NAMALWA (cell line): ENCODE measurements at places on chromosomes 12 and 14.

- peak; percentile 100 for DNase-seq
Observed at GRCh38 chr12:8026291-8026900, 6.1 kb upstream of the FOXJ2 start.

DNA sequence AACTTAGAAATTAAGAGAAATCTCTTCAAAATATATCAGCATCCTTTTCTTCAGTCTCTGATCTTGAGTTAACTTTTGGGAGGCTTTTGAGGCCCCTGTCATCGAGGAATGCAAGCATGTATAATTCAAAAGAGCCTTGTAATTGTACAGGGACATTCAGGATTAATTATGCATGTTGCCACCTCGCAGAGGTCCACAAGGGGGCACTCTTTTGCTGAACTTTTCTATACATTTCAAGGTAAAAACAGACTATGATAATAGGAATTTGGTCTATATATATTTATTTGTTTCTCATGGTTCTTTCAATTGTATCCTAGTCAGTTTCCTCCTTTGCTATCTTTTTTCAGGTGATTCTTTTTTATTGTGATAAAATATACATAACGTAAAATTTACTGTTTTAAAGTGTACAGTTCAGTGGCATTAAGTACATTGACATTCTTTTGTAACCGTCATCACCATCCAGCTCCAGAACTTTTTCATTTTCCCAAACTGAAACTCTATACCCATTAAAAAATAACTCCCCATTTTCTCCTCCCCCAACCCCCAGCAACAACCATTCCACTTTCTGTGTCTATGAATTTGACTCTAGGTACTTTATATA is 47.0 kb upstream of the SLC2A13 start:
- DNase-seq, result peak; percentile 70

DNA sequence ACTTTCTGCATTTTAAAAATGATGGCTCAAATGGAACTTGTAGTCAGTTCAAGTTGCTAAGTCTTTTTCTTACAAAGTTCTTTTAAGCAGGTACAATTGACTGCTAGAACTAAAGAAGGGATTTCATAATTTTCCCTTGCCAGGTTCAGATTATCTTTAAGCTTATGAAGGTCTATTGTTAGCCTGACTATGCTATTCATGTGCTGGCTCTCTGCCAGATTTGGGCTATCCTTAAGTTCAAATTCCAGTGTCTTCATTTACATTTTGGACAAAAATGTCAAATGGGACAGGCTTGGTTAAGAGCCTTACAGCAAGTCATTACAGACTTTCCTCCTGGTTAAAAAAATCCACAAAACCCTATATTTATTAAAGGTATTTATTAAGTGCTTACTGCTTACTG is 42.3 kb downstream of the INSM2 start:
- no peak for DNase-seq

- DNase-seq, result no peak
Observed at GRCh38 chr14:102277874-102278630, 26.9 kb downstream of the MOK start.

DNA sequence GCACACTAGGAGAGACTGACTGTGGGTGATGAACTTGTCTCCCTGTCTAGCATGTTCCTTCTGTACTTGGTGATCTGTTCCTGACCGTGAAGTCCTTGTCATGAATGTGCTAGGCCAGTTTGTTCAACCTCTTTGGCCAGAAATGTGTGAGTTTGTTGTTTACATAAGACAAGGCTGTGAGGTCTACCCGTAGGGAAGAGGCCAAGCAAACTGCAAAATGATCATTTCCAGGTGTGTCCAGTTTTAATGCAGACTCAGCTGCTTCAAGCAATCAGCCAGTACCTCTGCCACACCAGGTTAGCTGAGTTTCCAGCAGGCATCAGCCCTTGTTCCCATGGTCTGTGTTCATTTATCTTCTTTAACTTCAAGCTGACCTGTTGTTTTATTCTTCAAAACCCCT is 440.2 kb downstream of the FUT8 start:
- DNase-seq, result no peak
